Left hindlimb (tissue), 1 donor: ENCODE measurements at places on chromosomes 3 and 15.

- peak; percentile 42 for DNase-seq
Measured at GRCh38 chr15:77656294-77656693, 23.6 kb upstream of the LINGO1 start.

DNA sequence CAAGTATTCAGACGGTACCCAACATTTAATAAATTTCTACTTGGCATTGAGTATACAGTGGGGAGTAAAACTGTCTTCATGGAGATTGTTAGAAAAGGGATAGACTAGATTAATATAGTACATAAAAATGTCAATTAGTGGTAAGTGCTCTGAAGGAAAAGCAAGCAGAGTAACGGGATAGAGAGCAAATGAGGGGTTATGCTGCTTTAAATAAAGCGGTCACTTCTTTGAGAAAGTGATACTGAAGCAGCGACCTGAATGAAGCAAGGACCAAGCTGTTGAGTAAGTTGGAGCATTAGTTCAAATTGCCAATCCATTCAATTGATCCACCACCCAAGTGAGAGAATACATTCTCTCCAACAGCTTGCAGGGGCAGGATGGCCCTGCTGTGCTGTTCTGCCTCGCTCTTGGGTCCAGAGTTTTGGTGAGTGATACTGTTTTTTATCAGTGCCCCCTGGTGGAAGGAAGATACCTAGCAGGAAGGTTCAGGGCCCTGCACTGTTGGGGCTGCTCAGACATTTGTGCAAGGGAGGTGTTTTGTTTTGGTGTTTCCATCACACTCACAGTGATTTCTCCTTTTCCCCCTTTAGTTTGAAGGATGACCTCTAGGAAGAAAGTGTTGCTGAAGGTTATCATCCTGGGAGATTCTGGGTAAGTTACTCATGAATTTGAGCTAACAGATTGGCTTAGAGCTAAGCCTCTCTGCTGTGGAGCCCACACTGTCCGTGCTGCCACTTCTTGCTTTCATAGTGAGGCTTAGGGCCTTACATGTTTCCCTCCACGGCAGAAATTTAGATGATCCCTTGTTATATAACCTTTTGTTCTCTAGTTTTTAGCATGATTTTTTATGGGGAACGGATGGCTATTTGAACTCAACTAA lies 69.0 kb downstream of the RAB7A start:
- DNase-seq, result peak; percentile 55

DNA sequence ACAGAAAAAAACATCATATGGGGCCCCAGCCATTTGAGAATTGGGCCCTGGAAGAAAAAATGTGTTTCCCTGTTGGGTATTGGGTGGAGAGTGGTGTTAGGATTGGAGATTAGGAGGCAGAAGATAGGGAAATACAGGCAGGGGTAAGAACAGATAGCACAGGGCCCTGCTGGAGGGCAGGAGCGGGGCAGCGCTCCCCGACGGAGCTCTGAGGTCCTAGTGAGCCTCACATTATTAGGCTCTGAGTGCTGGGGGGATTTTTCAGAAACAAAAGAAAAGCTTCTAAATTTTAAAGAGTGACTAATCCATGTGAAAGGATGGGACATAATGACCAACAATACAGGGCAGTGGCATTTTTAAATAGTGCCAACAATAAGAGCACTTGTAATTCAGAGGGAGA lies 241.2 kb downstream of the SOX2 start:
- DNase-seq, result no peak

GRCh38 chr3:31039145-31039544 lies 144.7 kb upstream of the GADL1 start:
- DNase-seq, result peak; percentile 35

GRCh38 chr3:170903123-170903522 lies 5.3 kb downstream of the EIF5A2 start:
- no peak for DNase-seq

GRCh38 chr3:144683065-144683464 lies 711.4 kb downstream of the DIPK2A start:
- no peak for DNase-seq
